ENCODE measurements at places on chromosomes 12 and 14. TPM values are rescaled to one million over a fixed set of nuclear protein-coding genes. Genes with fewer than 3 reads are reported as not detected.

The KLRD1 gene
- 0.49 TPM for total RNA-seq

The CCDC88C gene
- total RNA-seq: 48.2 TPM

The RNASE9 gene
- not detected for total RNA-seq

DNA sequence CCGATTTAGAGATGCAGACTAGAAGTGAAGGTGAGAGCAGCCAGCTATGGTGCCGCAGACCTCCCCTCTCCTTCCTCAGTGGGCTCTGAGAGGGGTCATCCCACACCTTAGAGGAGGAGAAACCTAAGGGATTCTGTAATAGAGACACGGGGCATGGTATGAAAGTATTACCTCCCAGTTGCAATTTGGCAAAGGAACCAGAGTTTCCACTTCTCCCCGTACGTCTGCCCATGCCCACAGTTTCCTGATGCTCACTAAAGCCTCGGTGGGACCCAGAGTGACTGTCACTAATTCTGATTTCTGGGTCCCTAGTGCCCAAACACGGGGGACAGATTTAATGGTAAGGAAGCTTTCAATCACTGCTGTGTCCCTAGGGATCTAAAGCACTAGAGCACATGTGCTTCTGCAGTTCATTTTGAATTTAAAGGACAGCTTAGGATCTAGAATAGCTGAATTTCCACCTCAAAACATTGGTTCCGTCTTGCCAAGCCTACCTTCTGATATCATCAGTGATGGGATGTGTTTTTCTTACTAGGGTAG is 44.1 kb downstream of the DAD1 start:
- H3K36me3 ChIP-seq: no peaks in the 10 kb centered on the region
- no peak for DNase-seq
- H3K4me3 ChIP-seq: no peak overlapping the region
- H3K4me1 ChIP-seq: peaks cover 58% of the 10 kb centered on the region

- H3K36me3 ChIP-seq: no peaks in the 10 kb centered on the region
- H3K27me3 ChIP-seq: peaks cover 3% of the 10 kb centered on the region
- DNase-seq: no peak
- no peak overlapping the region for H3K27ac ChIP-seq
These were observed 36.0 kb downstream of the DHRS2 start for GRCh38 chr14:23672200-23672599.

Measured in endothelial cell (in vitro differentiated cells).